NCI-H460 (cell line): ENCODE measurements at places on chromosomes 12 and 14. TPM values are rescaled to one million over a fixed set of nuclear protein-coding genes. Genes with fewer than 3 reads are reported as not detected.

- no peak for DNase-seq
Measured at GRCh38 chr12:107515446-107515958, 170.1 kb upstream of the PWP1 start.

The LMO3 gene
- total RNA-seq, result not detected in 2 replicates

The RASSF8 gene
- total RNA-seq, result 112 and 116 TPM in 2 replicates

The SYNDIG1L gene
- total RNA-seq, result not detected in 2 replicates

- no peak for DNase-seq
Measured at GRCh38 chr12:111692575-111693210, 6.8 kb downstream of the ACAD10 start.

DNA sequence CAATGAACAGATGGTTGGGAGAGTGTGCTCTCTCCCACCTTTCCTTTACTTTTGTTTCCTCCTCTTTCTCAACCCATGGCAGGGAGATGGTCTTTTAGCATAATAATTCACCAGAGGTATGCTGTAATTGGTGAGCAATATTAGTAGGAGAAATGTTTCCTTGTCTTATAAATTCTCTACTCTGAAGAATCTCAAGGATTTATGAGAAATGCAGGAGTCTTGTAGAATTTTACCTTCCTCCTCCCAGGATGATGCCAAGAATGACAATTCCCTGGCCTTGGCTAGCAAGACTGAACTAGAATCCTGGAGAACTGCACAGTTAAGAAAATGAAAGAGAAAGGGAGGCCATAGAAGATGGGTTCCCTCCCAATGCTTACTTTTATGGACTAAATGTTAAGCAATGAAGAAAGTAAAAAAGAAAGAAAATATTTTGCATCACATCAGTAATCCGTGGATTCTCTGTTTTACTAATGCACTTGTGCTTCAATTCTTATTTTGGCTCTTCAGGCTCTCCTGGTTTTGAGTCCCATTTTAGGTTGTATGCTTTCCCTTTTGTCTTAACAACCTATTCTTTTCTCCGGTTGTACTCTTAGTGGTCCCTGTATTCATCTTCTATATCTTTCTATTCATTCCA is 192.9 kb upstream of the GARIN6 start:
- DNase-seq, result no peak

The CCND2 gene
- 0.06 and 0.17 TPM in 2 replicates for total RNA-seq

DNA sequence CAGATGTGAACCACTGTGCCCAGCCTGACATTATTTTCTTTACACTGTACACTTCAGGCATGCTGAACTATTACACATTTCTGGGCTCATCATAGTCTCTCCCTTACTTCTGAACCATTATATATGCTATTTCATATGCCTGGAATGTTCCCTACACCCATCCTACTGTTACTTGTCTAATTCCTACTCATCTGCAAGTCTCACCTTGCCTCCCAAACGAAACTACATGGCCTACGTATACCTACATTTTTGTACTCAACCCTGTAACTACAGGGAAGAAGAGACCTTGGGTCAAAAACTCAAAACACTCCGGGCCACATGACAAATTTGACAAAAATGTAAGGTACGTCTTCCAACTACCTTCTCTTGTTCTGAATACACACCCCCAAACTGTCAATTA is 9.5 kb upstream of the EEA1 start:
- DNase-seq, result no peak

DNA sequence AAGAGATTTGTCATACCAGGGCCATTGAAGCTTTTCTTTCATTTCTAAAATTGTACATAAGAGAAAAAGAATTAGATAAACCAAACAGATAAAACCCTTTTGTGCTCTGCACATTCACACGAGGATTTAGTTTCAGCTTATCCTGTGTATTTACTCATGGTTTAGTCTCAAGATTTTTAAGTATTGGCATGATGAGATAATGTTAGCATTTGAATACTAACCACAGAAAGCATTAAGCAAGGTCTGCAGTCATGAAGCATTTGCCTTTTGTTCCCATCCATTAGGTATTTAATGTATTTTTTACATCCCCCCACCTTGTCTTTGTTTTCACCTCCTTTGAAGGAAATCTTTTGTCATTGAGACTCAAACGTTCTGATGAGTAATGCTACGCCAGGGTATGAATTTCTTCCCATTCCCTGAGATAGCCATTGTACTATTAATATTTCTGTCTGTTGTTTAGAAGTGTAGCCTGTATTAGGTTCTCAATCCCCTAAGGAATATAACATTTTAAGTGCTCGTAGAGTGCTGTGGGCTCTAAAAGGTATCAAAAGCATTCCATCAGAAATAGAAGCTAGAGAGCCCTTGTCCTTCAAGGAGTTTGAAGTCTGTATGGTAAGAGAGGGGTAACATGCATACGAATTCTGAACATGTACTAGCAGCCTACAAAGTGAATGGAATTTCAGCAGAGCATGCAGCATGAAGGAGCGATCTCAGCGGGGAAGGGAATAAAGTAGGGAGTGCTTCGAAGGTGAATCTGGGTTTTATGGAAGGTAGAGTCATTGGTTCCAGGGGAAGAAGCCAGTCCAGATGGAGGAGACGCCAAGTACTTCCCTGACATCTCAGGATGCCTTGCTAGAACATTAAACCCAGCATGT is 22.3 kb downstream of the CRADD start:
- DNase-seq, result no peak

DNA sequence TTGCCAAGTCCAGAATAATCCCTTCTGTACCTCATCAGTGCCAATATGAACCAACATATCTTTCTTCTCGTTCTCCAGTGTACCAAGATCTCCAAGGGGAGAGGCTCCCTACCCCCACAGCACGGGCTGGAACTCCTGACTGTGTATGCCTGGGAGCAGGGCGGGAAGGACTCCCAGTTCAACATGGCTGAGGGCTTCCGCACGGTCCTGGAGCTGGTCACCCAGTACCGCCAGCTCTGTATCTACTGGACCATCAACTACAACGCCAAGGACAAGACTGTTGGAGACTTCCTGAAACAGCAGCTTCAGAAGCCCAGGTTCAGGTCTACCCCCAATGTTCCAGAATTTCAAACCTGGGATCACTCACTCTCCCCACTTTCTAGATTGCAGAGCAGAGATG is 10.5 kb upstream of the OAS2 start:
- no peak for DNase-seq

The KLRC2 gene
- total RNA-seq, result 0.22 TPM in 1 of 2 replicates, not detected in the other

The PAWR gene
- total RNA-seq, result 109 and 112 TPM in 2 replicates

DNA sequence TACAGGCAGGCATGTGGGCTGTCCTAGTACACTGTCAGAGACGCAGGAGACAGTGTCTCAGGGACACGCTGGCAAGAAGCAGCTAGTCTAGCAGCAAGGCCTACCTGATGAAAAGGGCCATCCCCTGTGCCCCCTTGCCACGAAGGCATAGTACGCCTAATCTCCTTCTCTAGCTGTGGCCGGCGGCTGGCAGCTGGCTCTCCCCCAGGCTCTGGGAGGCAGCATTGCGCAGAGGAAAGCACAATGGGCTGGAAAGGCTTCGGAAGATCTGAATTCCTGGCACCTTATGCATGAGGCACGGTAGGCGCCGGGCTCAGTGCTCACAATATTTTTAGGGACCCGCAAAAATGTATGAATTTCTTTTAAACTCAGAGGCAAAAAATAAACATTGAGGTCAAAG is 16.0 kb upstream of the PLEKHH1 start:
- DNase-seq, result no peak

The BCL11B gene
- 0.14 TPM in 1 of 2 replicates, not detected in the other for total RNA-seq

The LHX5 gene
- total RNA-seq, result 0.22 and 0.40 TPM in 2 replicates

The CLEC4D gene
- total RNA-seq, result not detected in 2 replicates

- no peak for DNase-seq
Measured at GRCh38 chr12:4308334-4308950, 12.6 kb upstream of the TIGAR start.

DNA sequence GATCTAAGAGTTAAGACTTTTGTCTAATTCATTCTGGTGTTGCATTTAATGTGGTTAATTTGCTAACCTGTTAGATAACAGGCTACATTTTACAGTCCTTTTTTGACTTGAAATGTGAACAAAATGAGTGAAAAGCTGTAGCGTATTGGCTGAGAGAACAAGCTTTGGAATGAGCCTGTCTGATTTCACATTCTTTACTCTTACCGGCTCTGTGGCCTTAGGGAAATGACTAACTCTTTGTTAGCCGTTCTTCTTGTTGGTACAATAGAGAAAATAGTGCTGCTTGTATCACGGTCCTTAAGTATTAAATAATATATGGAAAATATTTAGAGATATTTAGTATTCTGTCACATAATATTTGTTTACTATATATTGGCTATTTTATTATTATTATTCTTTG is 1.9 kb downstream of the MNAT1 start:
- DNase-seq, result no peak

DNA sequence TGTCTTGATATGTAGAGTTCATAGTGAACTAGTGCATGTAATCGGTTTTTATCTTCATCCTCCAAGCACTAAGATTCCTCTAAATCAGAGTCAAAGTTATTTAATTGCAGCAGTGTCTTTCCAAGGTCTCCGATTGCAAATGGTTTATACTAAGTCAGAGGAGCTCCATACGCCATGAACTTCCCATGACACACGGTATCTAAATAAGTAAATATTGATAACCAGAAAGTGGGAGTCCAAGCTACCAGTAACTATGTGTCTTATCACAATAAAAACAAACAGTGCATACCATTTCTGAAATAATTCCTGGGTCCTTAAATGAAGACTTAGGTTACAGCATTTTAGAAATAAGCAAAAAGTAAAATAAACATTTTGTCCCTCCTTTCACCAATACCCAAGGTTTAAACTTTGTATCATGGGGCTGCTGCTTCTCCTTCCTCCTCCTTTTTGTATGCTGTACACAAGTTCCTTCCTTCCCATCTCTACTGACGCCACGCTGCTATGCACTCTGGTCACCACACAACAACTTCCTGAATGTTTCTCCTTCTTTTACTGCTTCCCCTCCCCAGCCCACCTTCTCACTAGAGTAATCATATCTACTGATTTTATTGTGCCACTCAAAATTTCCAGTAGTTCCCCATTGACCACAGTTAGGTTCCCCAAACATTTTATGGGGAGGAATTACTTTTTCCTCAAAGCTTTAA is 10.7 kb downstream of the NR1H4 start:
- no peak for DNase-seq

The STYK1 gene
- total RNA-seq, result 0.38 and 0.89 TPM in 2 replicates

The AMN gene
- 0.20 and 0.29 TPM in 2 replicates for total RNA-seq

The ANKRD33 gene
- total RNA-seq, result not detected in 2 replicates

GRCh38 chr14:53376064-53376463 is 222.9 kb upstream of the DDHD1 start:
- no peak for DNase-seq

The SOAT2 gene
- not detected in 2 replicates for total RNA-seq

The TSPAN19 gene
- total RNA-seq, result 0.10 TPM in 1 of 2 replicates, not detected in the other

DNA sequence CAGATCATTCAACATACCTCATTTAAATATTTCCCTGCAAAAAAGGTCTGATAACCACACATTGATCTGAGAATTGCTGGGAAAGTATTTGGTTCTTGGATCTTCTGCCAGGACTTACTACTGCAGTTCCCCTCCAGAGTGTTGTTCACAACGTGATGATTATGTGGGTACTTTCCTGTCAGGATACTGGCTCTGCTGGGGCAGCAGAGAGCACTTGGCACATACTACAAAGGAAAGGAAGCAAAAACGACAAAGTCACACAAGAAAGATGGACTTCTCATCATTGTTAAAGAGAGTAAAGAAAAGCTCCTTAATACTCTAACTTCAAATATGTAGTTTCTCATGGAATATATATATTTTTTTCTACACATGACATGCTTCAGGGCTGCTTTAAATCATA is 11.5 kb downstream of the GNS start:
- DNase-seq, result no peak

- DNase-seq, result no peak
Measured at GRCh38 chr12:42396473-42397259, 70.7 kb downstream of the PPHLN1 start.

The CERS5 gene
- total RNA-seq, result 29.8 and 35.7 TPM in 2 replicates

- DNase-seq, result no peak
Measured at GRCh38 chr12:75058228-75058627, 151.4 kb downstream of the KCNC2 start.

GRCh38 chr12:69497308-69498026 is 27.3 kb downstream of the FRS2 start:
- no peak for DNase-seq

DNA sequence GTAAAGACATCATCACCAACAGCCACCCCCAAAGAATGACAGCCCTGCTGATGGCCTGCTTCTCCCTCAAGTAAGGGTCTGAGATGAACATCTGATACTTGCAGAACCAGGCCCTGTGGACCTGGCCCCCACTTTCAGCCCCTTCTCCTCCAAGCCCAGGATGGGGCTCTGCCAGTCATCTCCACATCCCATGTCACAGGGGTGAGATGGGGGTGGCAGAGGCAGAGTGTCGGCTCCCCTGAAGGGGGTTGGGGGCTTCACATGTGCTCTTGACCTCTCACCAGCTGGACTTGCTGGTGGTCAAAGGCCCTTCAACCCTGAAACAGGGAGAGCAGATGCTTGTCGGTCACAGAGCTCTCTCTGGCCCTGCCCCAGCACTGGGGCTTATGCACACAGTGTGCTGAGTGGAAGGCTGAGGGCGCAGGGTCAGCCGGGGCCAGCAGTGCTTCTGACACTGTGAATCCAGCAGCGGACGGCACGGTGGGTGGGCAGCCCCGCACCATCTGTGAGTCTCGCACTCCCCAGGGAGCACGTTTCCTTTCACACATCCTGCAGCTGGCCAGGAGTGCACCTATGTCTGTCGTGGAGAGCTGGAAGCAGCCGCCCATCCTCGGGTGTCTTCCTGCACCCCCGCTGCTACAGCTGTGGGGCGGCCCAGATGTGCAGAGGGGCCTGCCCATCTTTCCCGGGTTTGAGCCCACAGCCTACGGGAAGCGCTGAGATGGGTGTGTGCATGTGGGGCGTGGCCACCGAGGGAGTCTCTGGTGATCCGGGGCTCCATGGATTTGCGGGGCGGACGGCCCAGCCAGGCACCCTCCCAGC is 94.3 kb downstream of the ADGRD1 start:
- no peak for DNase-seq

- DNase-seq, result no peak
Measured at GRCh38 chr14:80628547-80628946, 313.0 kb downstream of the CEP128 start.

The RPAP3 gene
- 37.9 and 43.7 TPM in 2 replicates for total RNA-seq

DNA sequence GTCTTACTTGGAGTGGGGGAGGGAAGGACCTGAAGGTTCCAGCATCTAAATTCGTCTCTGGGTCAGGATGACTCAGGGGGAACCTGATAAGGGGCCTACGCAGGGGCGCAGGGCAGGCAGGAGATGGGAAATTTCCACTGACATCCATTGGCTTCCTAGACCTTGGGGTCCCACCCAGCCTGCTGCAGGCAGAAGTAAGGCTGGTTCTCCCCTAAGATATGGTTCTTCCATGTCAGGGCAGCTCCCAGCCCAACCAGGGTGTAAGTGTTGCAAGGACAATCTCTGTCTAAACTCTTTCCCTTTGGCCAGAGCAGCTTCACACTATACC is 2.1 kb upstream of the NDRG2 start:
- DNase-seq, result no peak

- DNase-seq, result peak; percentile 5
Measured at GRCh38 chr14:51328064-51328771, 88.2 kb downstream of the TMX1 start.

DNA sequence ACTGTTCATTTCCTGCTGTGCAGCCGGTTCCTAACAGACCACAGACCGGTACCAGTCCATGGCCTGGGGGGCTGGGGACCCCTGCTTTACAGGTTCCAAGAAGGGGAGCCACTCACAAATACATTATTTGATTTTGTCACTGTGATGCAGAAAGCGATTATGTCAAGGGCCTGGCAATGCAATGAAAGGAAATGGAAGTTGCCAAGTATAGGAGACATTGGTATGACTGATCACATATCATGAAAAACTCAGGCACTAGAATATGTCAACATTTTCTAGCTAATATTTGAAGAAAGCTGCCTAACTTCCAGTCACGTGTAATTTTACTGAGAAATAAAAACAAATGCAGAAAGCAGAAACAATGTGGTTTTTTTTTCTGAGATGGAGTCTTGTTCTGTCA is 68.9 kb upstream of the USP44 start:
- no peak for DNase-seq

The NKX2-1 gene
- total RNA-seq, result not detected in 2 replicates

The RD3L gene
- not detected in 2 replicates for total RNA-seq
